ENCODE measurements at places on chromosomes 6 and 20. TPM values are rescaled to one million over a fixed set of nuclear protein-coding genes. Genes with fewer than 3 reads are reported as not detected.

MCM9 gene
- 13.0 TPM for total RNA-seq

BPIFB4 gene
- total RNA-seq = not detected

C6orf58 gene
- not detected for total RNA-seq

TRIM15 gene
- total RNA-seq = 0.79 TPM

RAET1L gene
- total RNA-seq = 1.2 TPM

DEFB124 gene
- total RNA-seq = not detected

BEND6 gene
- total RNA-seq = 4.2 TPM

ECT2L gene
- not detected for total RNA-seq

CALHM5 gene
- not detected for total RNA-seq

PRDM13 gene
- not detected for total RNA-seq

SLC22A3 gene
- total RNA-seq = 0.20 TPM
